Tibial nerve (tissue), 4 donors: ENCODE measurements at places on chromosomes 2 and 18. TPM values are rescaled to one million over a fixed set of nuclear protein-coding genes. Genes with fewer than 3 reads are reported as not detected.

DNA sequence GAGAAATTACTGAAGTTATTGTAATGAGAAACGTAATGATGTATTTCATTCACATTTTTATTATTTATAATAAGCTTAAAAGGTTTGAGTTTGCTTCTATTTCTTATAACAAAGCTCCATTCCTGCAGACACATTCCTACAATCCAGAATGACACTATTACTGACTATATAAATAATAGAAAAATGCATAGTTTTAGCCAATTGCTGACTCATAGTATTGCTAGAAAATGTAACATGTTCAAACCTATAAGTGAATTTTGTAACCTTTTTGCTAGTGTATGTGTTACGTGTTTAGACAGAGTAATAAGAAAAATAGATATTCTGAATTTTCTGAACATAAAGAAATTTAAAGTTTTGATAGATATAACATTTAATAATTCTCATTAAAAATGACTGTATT is 9.3 kb upstream of the VWC2L start:
- no peak for DNase-seq

MZT2A gene
- total RNA-seq: 143 TPM

DNA sequence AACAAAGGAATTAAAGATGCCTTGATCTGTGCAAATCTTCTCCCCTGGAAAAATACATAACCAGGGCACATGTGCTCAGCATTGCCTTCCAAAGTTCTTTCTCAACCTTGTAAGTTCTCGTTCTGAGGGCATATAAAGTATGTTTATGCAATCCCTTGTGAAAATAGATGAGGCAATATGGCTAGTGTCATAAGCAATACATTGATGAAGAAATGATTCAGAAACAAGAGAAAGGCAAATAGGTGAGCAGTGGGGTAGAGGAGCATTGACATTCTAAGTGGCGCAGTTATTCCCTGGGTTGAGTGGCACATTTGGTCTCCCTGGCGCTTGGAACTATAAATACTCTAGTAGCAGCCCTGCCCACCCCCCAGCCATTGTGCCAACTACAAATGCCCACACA is 57.4 kb upstream of the PGAP1 start:
- no peak for DNase-seq

- no peak for DNase-seq
Measured at GRCh38 chr18:27595113-27595838, 410.2 kb upstream of the CHST9 start.

CD8B gene
- not detected for total RNA-seq

ITGA4 gene
- 8.4 TPM for total RNA-seq

DNA sequence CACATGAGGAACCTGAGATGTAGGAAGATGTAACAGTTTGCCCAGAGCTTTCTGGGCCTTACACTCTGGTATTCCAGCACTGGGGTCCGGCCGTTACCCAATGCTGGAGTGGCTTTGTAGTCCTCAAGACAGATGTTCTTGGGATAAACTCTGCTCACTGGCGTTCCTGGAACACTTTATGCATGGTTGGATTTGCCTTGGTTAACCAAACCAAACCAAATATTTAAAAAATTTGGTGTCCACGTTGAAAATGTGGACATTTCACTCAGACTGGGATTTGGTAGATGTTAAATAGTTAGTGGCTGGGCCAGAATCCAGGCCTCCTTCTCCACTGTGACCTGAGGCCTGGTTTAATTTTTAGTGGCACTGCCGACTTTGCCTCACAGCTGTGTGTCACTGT is 81.5 kb downstream of the ACOXL start:
- DNase-seq: no peak

- no peak for DNase-seq
Measured at GRCh38 chr18:6876641-6877041, 147.1 kb downstream of the ARHGAP28 start.

DNA sequence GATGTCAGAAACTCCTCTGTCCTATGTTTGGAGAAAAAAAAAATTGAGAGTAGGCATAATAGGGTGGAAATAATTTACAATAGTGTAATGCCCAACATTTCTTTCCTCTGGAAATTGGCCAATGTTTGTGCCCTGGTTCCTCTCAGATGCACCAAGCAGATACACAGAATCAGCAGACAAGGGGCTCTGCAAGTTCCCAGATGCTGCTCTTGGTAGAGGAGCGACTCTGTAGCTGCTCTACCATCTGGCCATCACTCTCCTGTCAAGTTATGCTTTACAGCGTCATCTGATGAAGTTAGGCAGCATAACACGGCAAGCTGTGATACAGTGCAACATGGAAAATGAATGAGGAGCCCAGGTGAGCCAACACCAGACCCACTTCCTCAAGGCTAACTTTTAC is 1.6 kb downstream of the DYTN start:
- DNase-seq: no peak

DNA sequence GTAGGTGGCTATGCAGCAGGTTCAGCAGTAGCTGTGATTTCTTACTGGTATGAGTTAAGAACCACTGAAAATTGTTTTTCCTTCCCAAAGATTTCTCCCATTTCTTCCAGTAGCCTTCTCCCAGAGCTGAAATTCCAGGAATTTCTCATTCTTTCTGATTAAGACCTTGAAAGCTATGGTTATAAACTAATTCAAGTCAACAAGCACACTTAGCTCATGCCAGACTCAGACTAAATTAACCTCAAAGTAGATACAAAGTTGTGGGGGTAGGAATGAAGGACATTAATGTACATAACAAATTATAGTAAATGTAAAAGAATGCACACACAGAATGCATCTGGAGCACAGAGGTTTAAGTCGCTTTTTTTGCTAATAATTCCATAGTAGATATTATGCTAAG is 103.6 kb upstream of the SOX11 start:
- no peak for DNase-seq

DNA sequence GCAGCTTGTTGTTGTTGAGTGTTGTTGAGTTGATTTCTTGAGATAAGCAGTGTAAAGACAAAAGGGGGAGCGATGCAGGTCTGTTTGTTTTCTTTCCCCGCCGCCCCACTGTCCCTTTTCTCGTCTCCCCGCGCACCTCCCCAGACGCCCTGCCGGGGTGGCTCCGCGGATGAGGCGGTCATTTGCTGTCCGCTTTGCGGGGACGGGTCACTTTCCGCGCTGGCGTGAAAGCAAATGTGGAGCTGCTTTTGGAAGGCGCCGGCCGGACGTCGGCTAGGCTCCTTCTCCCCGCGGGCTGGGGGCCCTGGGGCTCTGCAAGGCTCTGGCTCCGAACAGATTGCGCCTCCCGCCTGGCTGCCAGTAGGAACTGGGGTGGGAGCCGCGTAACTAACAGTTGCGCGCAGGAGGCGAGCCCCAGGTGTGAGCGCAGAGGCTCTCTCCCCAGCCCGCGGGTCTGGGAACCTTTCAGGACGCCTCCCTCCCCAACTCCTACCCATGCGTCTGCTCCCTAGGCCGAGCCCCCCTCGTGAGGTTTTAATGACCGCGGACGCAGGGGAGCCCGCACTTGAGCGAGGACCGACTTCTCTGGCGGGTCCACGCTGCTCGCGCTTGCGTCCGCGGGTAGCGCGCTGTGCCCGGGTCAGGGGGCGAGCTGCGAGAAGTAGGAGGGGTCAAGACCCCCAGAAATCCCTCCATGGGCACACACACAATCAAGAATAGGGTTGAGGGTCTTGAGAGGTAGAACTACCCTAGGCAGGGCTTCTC is 146.6 kb downstream of the MEIS1 start:
- no peak for DNase-seq

GRCh38 chr2:16626997-16627605 is 38.5 kb downstream of the CYRIA start:
- DNase-seq: no peak

- no peak for DNase-seq
Measured at GRCh38 chr2:44933434-44933951, 8.0 kb upstream of the SIX3 start.

DNA sequence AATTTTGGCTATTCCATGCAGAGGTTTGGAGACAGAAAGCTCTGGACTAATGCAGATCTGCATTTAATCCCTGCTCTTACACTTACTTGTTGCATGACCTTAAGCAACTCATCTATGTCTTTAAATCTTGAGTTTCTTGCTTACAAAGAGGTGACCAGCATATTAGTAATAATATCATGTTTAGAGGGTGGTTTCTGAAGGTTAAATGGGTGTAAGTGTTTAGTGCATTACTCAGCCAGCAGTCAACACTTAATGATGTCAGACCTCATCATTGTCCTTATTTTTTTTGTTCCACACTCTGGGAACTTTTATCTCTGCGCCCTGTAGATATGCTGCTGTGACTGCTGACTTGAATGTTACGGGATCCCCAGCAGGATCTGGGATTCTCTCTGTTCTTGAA is 1.7 kb downstream of the IL1RL1 start:
- no peak for DNase-seq

LYPD1 gene
- total RNA-seq: 2.1 TPM

GRB14 gene
- total RNA-seq: 12.0 TPM
